ENCODE measurements at places on chromosomes 12 and 14.

DNA sequence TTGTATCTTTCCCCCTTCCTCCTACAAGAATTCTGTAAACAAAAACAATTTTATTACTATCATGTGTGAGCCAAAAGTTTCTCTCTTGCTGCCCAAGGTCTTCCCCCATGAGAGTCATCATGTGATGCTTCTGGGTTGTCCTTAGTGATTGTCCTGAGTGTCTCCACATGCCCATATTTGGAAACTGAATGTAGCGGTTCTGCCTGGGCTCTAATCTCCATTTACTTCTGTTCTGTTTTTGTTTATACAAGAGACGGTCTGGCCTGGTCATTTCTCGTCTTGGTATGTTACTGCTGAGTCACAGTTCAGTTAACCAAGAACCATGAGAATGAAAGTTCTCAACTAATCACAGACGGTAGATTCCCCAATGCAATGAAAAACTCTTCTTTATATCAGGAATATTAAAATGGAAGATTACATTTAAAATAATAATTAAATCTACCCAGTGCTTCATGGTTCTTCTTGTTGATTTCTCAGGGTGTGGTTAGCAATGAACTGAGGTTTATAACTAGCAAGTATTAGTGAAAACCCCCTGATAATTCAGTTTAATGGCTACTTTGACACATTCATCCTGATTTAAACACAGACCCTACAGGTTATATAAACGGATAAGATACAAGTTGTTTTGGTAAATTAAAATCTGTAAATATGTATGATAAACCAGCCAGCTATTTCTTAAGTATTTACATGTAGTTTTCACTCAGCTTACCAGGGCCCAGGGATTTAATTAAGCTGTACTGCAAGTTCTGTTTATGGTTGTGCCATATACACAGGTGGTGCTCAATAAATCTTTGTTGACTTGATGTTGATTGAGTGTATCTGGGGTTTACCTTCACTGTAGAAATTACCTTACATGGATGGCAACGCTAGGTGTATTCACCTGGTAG, 81.1 kb downstream of the PELI2 start:
- DNase-seq, result peak; percentile 81

- DNase-seq, result no peak
Observed at GRCh38 chr14:57275023-57275664, 6.4 kb downstream of the AP5M1 start.

DNA sequence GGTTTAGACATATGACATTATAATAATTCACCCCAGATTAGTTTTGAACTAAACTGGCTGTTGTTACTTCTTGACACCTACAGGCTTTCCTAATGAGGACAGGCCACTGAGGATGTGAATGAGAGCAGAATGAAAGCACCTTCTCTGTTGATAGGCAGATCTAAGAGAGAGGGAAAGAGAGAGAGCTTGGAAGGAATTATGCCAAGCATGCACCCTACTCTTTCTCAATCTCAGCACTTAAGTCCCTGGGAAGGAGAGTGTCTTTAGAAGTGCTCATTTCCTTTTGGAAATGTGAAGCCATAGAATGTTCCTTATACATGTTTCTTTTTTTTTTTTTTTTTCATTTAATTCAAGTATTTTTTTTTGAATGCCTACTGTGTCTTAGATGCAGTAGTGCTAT, 49.0 kb downstream of the TBC1D15 start:
- DNase-seq, result no peak

GRCh38 chr12:70948976-70949336, 28.4 kb upstream of the PTPRR start:
- DNase-seq, result no peak

GRCh38 chr14:20485900-20486299, 16.7 kb downstream of the PNP start:
- no peak for DNase-seq

- DNase-seq, result no peak
Observed at GRCh38 chr12:117875744-117876435, 92.9 kb downstream of the KSR2 start.

- no peak for DNase-seq
Observed at GRCh38 chr12:3355378-3355900, 135.6 kb upstream of the PRMT8 start.

- DNase-seq, result no peak
Observed at GRCh38 chr12:132343294-132344004, 14.1 kb upstream of the GALNT9 start.

Data from hematopoietic multipotent progenitor cell treated with erythropoietin and hydrocortisone succinate and interleukin-3 and kit ligand, for 8 days (in vitro differentiated cells).